ENCODE measurements at places on chromosomes 13 and 19. TPM values are rescaled to one million over a fixed set of nuclear protein-coding genes. Genes with fewer than 3 reads are reported as not detected.

The SIGLEC6 gene
- total RNA-seq, result not detected

The CPAMD8 gene
- 0.19 TPM for total RNA-seq

The NUCB1 gene
- 130 TPM for total RNA-seq

The SYCN gene
- total RNA-seq, result not detected

The SLC17A7 gene
- 1.1 TPM for total RNA-seq

The KMT5C gene
- 7.6 TPM for total RNA-seq

The ZNF229 gene
- 8.6 TPM for total RNA-seq

The DACH1 gene
- under 0.01 TPM for total RNA-seq

The ERF gene
- total RNA-seq, result 18.6 TPM

The CYP4F2 gene
- total RNA-seq, result not detected

The SIGLEC8 gene
- total RNA-seq, result not detected

The IGFL3 gene
- not detected for total RNA-seq

The ZNF850 gene
- total RNA-seq, result 6.2 TPM

The KCNJ14 gene
- total RNA-seq, result 0.38 TPM

The KCTD15 gene
- 28.6 TPM for total RNA-seq

The NLRP11 gene
- under 0.01 TPM for total RNA-seq

The ZNF560 gene
- 2.7 TPM for total RNA-seq

The HS6ST3 gene
- total RNA-seq, result 0.28 TPM

The LACC1 gene
- 7.5 TPM for total RNA-seq

The ZNF888 gene
- 13.0 TPM for total RNA-seq

The RGCC gene
- total RNA-seq, result 1.3 TPM

The DAND5 gene
- total RNA-seq, result not detected

The PCP2 gene
- total RNA-seq, result not detected

The CEACAM16 gene
- not detected for total RNA-seq

The CERS4 gene
- 3.1 TPM for total RNA-seq

The SLITRK5 gene
- total RNA-seq, result not detected

The GAPDHS gene
- total RNA-seq, result not detected

The TUBB4A gene
- total RNA-seq, result 1.1 TPM

The LILRB1 gene
- not detected for total RNA-seq

The CBY2 gene
- not detected for total RNA-seq

The IL17D gene
- 1.3 TPM for total RNA-seq

The CD33 gene
- not detected for total RNA-seq

The POU4F1 gene
- total RNA-seq, result under 0.01 TPM

The SHISA2 gene
- 0.28 TPM for total RNA-seq

Measured in regular cardiac myocyte (primary cell).